Neuronal stem cell (in vitro differentiated cells): ENCODE measurements at places on chromosomes 16 and 17.
A peak's percentile ranks its signal among the peaks of the same experiment; 100 is the strongest.

DNA sequence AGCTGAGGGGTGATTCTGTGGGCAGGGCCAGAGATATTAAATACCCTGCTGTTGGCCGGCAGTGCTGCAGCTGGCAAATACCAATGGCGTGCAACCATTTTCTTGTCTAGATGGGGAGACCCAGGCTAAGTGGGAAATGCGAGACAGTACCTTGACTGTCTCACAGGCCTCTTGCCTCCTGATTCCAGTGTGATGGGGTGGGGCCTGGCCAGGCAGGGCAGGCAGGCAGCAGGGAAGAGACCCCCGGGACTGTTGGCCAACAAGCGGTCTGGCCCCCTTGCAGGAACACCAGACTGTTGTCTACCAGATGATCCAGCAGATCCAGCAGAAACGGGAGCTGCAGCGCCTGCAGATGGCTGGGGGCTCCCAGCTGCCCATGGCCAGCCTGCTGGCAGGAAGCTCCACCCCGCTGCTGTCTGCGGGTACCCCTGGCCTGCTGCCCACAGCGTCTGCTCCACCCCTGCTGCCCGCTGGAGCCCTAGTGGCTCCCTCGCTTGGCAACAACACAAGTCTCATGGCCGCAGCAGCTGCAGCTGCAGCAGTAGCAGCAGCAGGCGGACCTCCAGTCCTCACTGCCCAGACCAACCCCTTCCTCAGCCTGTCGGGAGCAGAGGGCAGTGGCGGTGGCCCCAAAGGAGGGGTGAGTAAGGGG is 5.7 kb upstream of the CISD3 start:
- H3K36me3 ChIP-seq, result peaks cover 5% of the 10 kb centered on the region
- no peak for DNase-seq
- no peak overlapping the region for H3K4me3 ChIP-seq
- peaks cover 12% of the 10 kb centered on the region for H3K4me1 ChIP-seq
- H3K27ac ChIP-seq, result no peak overlapping the region

DNA sequence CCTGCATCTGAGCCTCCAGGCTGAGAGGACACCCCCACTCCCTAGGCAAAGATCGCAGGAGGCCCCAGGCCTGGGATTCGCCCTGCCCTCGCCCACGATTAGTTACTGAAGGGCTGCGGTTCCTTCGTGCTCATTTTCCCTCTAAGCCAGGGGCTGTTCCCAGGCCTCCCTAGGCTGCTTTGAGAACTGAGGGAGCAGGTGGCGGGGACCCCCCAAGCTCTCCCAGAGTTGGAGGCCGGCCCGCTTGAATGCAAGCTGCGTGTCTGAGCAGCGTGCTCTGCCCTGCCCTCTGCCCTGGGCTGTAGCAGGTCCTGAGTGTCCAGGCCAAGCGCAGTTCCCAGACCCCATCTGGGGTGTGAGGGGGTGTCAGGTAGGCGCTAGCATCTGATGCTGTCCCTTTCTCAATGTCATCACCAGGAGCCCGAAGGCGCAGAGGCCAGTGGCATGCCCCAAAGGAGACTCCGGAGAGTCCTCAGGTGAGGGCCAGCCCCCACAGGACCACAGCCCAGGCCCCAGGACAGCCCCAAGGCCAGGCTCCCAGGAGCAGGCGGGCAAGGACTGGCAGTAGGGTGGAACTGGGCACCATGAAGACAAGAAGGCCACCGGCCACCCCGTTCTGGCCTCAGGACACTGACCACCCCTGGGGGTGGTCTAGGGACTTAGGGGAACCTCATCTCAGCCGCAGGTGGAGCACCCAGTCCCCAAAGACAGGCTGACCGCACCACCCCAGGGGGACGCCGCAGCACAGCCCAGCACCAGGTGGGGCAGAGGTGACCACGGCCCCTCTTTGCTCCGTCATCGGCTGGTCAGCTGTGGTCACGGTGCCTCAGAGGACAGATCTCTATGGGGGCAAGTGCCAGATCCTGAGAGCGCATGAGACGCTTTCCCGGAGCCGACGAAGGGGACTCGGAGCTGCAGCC is 14.6 kb downstream of the ENDOV start:
- DNase-seq, result no peak
- no peak overlapping the region for H3K27ac ChIP-seq
- no peaks in the 10 kb centered on the region for H3K27me3 ChIP-seq
- H3K4me1 ChIP-seq, result no peaks in the 10 kb centered on the region
- H3K4me3 ChIP-seq, result no peak overlapping the region
- H3K36me3 ChIP-seq, result no peaks in the 10 kb centered on the region

GRCh38 chr17:72233986-72234385 is 113.2 kb downstream of the SOX9 start:
- H3K36me3 ChIP-seq, result no peaks in the 10 kb centered on the region
- H3K27ac ChIP-seq, result no peak overlapping the region
- no peak overlapping the region for H3K4me3 ChIP-seq

- peaks cover 72% of the 10 kb centered on the region for H3K36me3 ChIP-seq
- DNase-seq, result no peak
- no peak overlapping the region for H3K27ac ChIP-seq
- H3K27me3 ChIP-seq, result no peaks in the 10 kb centered on the region
These were observed 6.1 kb downstream of the HROB start for GRCh38 chr17:44147812-44148211.

DNA sequence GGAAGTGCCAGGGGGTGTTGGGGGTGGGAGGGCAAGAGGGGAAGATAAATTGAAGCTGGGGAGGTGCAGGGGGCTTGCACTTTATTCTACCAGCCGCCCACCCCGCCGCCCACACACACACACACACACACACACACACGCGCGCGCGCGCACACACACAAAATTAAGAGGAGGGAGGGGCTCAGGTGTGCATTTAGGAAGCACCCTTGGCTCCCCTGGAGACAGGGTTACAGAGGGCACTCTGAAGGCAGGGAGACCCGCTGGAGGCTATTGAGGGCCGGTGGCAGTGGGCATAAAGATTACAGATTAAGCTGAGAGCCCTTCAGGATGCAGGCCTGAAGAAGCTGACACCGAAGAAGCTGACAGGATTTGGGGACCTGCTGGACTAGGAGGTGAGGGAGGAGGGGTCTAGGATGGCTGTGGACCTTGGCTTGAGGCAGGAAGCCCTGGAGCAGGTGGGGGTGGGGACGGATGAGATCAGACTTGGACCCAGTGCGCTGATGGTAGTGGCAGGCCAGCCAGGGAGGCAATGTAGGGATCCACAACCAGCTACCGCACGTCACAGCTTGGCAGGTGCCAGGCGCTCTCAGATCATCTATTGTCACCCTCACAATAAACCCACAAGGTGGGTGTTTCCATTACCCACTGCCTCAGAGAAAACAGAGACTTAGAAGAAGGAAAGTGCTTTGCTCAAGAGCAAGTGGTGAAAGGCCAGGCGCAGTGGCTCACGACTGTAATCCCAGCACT is 772 bp upstream of the SAMD14 start:
- no peaks in the 10 kb centered on the region for H3K27me3 ChIP-seq
- no peak overlapping the region for H3K4me3 ChIP-seq
- no peak for DNase-seq
- H3K36me3 ChIP-seq, result peaks cover 21% of the 10 kb centered on the region

GRCh38 chr17:59369031-59369975 is 37.8 kb downstream of the YPEL2 start:
- no peaks in the 10 kb centered on the region for H3K27me3 ChIP-seq
- H3K36me3 ChIP-seq, result no peaks in the 10 kb centered on the region
- peaks cover 76% of the 10 kb centered on the region for H3K4me1 ChIP-seq

DNA sequence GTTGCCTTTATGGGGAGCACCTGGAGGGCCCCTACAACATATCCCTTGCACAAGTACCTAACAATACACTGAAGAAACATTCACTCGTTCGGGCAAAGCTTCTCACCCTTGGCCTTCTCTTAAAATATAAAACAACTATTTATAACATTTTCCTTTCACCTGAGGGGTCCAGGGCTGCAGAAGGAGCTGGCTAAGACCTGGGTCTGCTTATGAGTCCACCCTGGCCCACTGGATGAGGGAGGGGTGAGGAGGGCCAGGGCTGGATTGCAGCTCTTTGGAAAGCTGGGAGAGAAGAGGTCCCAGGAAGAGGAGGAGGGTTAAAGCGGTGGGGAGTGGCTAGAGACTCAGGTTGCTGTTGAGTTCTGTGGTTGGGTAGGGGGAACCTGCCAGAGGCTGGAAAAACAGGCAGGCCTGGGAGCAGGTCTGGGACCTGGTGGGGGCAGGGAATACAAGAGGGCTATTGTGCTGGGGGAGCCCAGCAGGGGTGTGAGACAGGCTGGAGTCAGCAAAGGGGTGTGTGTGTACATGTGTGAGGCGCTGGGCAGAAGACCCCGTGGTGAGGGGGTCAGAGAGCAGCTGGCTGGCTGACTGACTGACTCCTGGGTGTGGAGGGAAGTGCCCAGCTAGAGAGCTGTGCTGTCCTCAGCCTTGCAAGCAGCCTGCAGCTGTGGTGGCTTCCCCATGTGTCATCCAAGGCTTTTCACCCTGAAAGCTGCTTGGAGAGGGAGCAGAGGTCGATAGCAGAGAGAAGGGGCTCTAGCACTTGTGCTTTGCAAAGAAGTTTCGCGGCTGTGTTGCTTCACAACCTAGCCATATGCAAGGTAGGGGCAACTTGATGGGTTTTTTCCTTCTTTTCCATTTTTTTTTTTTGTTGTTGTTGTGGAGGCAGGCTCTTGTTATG is 10.2 kb upstream of the MRC2 start:
- H3K4me3 ChIP-seq, result no peak overlapping the region
- H3K27ac ChIP-seq, result peak overlapping the region; percentile 89
- no peaks in the 10 kb centered on the region for H3K27me3 ChIP-seq
- peaks cover 11% of the 10 kb centered on the region for H3K36me3 ChIP-seq
- peak; percentile 51 for DNase-seq

DNA sequence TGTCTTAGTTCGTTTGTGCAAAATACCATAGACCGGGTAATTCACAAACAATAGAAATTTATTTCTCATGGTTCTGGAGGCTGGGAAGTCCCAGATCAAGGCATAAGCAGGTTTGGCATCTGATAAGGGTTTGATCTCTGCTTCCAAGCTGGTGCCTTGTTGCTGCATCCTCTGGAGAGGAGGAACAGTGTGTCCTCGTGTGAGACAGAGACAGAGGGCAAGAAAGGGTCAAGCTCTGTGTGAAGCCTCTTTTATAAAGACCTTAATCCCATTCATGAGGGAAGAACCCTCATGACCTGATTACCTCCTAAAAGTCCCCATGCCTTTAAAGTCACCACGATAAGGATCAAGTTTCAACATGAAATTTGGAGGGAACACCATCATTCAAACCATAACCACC is 55.8 kb upstream of the TANC2 start:
- H3K27ac ChIP-seq, result no peak overlapping the region
- H3K4me3 ChIP-seq, result no peak overlapping the region
- no peaks in the 10 kb centered on the region for H3K36me3 ChIP-seq

DNA sequence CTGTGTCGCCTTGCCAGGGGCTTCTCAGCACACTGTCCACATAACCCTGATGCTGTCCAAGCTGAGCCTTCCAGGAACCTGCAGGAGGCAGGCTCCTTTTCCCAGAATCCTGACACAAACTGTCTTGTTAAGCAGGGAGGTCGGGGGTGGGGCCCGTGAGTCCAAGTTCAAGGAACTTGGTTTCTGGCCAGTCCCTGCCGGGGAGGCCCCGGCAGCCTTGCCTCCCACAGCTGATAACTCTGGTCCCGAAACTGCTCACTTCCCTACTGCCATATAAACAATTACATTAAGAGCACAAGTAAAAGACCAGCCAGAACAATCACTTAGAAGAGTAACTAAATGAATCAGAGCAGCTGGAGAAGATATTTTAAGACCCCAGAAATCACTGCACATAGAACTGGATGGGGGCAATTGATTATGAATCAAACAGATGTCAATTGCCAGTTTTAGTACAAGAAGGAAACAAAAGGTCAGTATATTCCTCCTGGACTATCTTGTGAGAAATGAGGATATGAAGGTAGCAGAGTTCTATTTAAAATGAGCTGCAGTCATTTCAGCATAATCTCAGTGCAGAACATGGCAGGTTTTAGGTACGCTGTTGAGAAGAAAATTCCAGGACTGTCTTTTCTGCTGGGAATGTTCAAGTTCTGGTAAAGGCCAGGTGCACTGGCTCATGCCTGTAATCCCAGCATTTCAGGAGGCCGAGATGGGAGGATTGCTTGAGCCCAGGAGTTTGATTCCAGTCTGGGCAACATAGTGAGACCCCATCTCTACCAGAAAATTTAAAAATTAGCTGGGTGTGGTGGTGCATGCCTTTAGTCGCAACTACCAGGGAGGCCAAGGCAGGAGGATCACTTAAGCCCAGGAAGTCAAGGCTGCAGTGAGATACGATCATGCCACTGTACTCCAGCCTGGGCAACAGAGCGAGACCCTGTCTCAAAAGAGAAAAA is 169.8 kb downstream of the PITPNC1 start:
- H3K4me3 ChIP-seq, result no peak overlapping the region
- no peaks in the 10 kb centered on the region for H3K36me3 ChIP-seq
- DNase-seq, result no peak

DNA sequence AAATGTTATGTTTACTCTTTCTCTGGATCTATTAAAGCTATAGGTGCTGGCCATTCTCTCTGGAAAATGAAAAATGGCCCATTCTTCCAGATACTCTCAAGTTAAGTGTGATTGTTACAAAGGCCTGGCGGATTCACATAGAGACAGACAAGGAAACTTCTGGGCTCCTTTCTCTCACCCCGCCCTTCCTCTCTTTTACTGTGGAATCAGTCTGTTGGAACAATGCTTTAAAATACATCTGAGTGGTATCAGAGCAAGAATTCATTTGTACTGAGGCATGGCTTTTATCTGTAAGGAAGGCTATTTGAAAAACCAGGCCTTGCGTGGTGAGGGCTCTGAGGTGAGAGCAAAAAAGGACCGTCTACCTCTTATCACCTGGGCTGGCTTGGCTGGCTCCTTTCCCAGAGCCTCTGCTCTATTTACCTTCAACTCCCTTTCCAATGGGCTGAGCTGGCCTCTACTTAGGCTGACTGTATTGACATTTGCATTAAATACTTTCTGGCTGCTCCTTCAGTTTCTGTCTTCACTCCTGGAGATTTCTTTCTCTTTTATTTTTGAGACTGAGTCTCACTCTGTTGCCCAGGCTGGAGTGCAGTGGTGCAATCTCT is 274.0 kb downstream of the PHKB start:
- DNase-seq, result no peak
- no peak overlapping the region for H3K27ac ChIP-seq
- no peaks in the 10 kb centered on the region for H3K27me3 ChIP-seq
- H3K4me1 ChIP-seq, result no peaks in the 10 kb centered on the region
- H3K4me3 ChIP-seq, result no peak overlapping the region
- H3K36me3 ChIP-seq, result no peaks in the 10 kb centered on the region

GRCh38 chr17:8133399-8133798 is 9.5 kb upstream of the HES7 start:
- peaks cover 9% of the 10 kb centered on the region for H3K27me3 ChIP-seq
- H3K4me1 ChIP-seq, result no peaks in the 10 kb centered on the region
- no peaks in the 10 kb centered on the region for H3K36me3 ChIP-seq
- peak overlapping the region; percentile 1 for H3K4me3 ChIP-seq
- H3K27ac ChIP-seq, result peak overlapping the region; percentile 69
